Glutamatergic neuron (in vitro differentiated cells): ENCODE measurements at places on chromosomes 16 and 17. TPM values are rescaled to one million over a fixed set of nuclear protein-coding genes. Genes with fewer than 3 reads are reported as not detected.

The PROCA1 gene
- total RNA-seq, result 36.5 TPM

The MRPL27 gene
- 77.2 TPM for total RNA-seq

The CTRB2 gene
- total RNA-seq, result not detected

The CCL17 gene
- total RNA-seq, result not detected

The C1QL1 gene
- total RNA-seq, result 14.6 TPM

The SLC13A5 gene
- total RNA-seq, result not detected

The SLC35G6 gene
- 0.34 TPM for total RNA-seq

The SUMO2 gene
- 625 TPM for total RNA-seq
